ENCODE measurements at places on chromosomes 1 and 21. TPM values are rescaled to one million over a fixed set of nuclear protein-coding genes. Genes with fewer than 3 reads are reported as not detected.

PWP2 gene
- total RNA-seq: 6.9 TPM

NCAM2 gene
- total RNA-seq: 3.6 TPM

OLIG2 gene
- total RNA-seq: not detected

IL23R gene
- total RNA-seq: not detected

PTPN22 gene
- 3.6 TPM for total RNA-seq

ERMAP gene
- total RNA-seq: 22.1 TPM

CLCNKB gene
- 0.88 TPM for total RNA-seq

CDC42 gene
- total RNA-seq: 255 TPM

NR0B2 gene
- total RNA-seq: not detected

USP16 gene
- total RNA-seq: 35.4 TPM

MYOG gene
- total RNA-seq: not detected

ST6GALNAC5 gene
- 15.4 TPM for total RNA-seq

TMEM269 gene
- total RNA-seq: 0.59 TPM

RGS8 gene
- not detected for total RNA-seq

HES2 gene
- total RNA-seq: 3.6 TPM

PCP4L1 gene
- 0.32 TPM for total RNA-seq

ECM1 gene
- 10.2 TPM for total RNA-seq

SWT1 gene
- total RNA-seq: 10.9 TPM

SPRR5 gene
- not detected for total RNA-seq

PIK3R3 gene
- 80.3 TPM for total RNA-seq

LAMC1 gene
- 125 TPM for total RNA-seq

CD5L gene
- total RNA-seq: not detected

RNPEP gene
- total RNA-seq: 57.4 TPM

TMEM54 gene
- 94.8 TPM for total RNA-seq

APCS gene
- total RNA-seq: not detected

HIVEP3 gene
- 13.5 TPM for total RNA-seq

FALEC gene
- total RNA-seq: not detected

ITLN2 gene
- not detected for total RNA-seq

PTGER3 gene
- total RNA-seq: 43.3 TPM

CD1E gene
- 1.2 TPM for total RNA-seq

BEND5 gene
- total RNA-seq: 5.9 TPM

FLG gene
- total RNA-seq: not detected

All from breast epithelium (tissue), 4 donors.